ENCODE measurements at places on chromosomes 6 and 20. TPM values are rescaled to one million over a fixed set of nuclear protein-coding genes. Genes with fewer than 3 reads are reported as not detected.

DNA sequence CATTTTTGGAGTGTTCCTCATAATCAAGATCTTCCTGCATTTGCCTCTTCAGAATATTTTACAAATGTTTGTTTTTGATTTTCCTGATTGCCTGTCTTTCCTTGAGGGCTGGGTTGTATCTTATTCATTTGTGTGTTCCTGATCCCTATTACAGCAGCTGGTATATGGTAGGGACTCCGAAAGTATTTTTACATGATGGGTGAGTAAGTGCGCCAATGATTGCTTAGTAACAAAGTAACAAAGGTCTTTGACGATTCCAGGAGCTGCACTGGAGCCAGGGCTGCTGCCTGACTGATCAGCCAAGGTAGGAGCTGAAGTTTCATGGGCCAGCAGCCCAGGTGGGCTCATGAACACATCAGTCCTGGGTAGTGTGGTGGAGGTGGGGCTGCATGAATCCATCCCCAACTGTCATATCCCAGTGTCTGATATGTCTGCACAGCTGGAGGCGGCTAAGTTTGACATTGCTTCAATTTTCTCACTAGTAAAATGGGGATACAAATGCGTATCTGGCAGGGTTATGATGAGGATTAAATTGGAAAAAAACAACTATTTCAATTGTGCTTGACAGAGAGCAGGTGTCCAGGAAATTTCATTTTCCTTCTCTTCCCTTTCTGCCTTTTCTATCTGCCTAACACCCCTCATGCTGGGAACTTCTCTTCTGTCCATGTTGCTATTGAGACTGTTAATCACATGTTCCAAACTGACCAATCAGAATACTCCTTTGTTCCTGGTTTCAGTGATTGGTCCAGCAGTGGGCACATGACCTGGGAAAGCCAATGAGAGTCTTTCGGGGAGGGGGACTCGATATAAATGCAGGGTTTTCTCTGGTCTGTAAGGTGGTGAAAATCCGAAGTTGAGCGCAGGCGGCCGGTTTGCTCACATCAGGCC lies 90.7 kb downstream of the CDH26 start:
- no peak for DNase-seq

- DNase-seq: no peak
These were observed 174.0 kb downstream of the GJA10 start for GRCh38 chr6:90068264-90068663.

DNA sequence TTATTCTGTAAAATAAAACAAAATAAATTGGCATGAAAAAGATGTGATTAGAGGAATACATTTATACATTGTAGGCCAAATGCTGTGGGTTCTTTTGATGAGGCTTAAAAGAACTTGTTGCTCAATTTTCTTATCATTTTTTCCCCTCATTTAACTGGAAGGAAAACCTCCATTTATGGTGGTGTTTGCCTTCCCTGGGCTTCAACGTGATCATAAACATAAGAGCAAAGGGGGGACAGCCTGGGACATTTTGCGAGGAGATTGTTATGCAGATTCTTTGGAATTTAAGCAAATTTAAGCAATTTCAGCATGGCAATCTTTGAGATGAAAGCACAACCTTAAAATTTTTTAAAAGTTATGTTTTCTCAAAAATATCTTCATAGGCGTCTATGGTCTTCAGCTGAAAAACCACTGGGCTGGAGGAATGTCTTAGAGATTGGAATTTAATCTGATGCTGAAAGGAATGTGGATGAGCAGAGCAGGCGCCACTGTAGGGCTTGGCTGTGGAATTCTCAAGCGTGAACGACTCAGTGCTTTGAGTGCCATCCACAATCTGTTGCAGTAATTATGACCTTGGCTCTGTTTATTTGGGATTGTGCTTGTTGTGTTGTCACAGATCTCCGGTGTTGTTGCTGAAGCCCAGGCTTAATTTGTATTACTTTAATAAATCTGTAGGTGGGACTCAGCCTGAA lies 149.4 kb upstream of the MLIP start:
- DNase-seq: no peak

BMP5 gene
- not detected for total RNA-seq

ATG5 gene
- 48.2 TPM for total RNA-seq

Measured in pulmonary artery endothelial cell (primary cell).